Aorta (tissue), 5 donors: ENCODE measurements at places on chromosomes 11 and 22.

GRCh38 chr11:128894685-128895084 lies 3.5 kb downstream of the KCNJ5 start:
- H3K4me1 ChIP-seq, result peaks cover 4% of the 10 kb centered on the region
- DNase-seq, result no peak
- H3K27me3 ChIP-seq, result no peaks in the 10 kb centered on the region
- no peaks in the 10 kb centered on the region for H3K36me3 ChIP-seq
- H3K27ac ChIP-seq, result no peak overlapping the region

- no peak overlapping the region for H3K4me3 ChIP-seq
- H3K36me3 ChIP-seq, result peaks cover 3% of the 10 kb centered on the region
- no peaks in the 10 kb centered on the region for H3K4me1 ChIP-seq
- DNase-seq, result no peak
These were observed 16.8 kb downstream of the ADAMTS15 start for GRCh38 chr11:130465263-130465662.

DNA sequence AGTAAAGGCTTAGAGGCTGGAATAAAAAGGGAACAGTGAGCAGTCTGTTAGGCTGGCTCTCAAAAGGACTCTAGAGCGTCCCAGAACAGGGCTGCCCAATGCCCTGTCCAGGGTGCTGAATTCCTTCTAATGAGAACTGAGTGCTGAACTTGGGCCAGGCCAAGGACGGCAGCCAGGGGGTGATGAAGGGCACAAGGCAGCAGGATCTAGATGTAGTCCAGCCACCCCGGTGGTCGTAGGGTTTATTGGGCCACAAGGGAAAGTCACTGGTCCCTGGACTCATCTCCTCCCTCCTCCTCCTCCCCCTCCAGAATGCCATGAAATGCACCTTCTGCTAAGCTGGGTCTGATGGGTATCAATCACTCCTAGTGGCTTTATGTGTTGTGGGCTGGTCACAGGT lies 19.2 kb downstream of the NPTXR start:
- H3K4me3 ChIP-seq, result no peak overlapping the region
- DNase-seq, result no peak
- no peaks in the 10 kb centered on the region for H3K27me3 ChIP-seq
- no peaks in the 10 kb centered on the region for H3K4me1 ChIP-seq
- H3K27ac ChIP-seq, result no peak overlapping the region

DNA sequence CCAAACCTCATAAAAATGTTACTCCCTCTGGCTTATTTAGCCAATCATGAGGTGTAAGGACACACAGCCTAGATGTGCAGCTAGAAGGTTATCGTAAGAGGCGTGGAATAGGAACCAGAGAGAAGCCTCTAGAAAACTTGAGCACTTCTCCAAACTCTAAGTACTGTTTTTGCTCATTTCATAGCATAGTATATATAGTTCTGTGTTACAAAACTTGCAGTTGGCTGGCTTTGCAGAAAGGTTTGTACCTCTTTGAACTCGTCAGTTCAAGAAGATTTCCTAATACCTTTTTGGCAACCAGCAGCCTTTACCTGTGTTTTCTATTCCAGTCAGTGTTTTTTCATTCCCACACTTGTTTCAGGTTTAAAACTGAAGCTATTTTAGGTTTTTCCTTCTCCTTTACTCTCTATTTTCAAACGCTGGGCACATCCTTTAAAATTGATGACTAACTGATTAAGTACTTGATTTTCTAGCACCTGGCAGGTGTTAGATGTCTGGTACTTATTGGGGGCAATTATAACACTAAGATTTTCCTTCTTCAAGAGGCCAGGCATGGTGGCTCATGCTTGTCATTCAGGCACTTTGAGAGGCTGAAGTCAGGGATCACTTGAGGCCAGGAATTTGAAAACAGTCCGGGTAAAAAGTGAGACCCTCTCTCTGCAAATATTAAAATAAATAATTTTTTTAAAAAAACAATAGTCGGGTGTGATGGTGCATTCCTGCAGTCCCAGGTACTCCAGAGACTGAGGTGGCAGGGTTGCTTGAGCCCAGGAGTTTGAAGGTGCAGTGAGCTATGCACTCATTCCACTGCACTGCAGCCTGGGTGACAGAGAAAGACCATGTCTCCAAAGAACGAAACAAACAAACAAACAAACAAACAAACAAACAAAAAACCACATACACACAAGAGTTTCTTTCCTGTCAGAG lies 125.2 kb downstream of the LRRC4C start:
- no peak overlapping the region for H3K4me3 ChIP-seq
- H3K4me1 ChIP-seq, result no peaks in the 10 kb centered on the region
- no peaks in the 10 kb centered on the region for H3K36me3 ChIP-seq
- no peaks in the 10 kb centered on the region for H3K27me3 ChIP-seq
- H3K27ac ChIP-seq, result no peak overlapping the region
- no peak for DNase-seq

DNA sequence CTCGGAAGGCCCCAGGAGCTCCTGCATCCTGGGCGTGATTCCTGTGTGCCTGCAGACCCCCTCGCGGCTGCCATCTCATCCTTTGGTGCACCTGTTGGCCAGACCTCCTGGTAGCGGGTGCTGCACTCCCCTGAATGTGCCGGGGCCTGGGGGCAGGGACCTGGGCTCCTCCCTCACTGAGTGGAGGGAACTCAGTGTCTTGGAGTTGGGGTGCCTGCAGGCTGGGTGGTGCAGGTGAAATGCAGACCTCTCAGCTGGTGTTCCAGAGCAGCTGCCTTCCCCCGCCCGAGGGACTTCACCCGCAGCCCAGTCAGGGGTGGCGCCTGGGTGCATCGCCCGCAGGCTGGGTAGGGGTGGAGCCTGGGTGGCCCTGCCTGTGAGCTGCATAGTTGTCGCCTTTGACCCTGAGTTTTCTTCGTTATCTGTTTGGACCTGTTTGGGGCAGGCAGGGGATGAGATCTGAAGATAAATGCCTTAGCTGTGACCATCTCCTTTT lies 31.4 kb downstream of the LRP5 start:
- no peaks in the 10 kb centered on the region for H3K36me3 ChIP-seq
- no peak overlapping the region for H3K4me3 ChIP-seq
- no peaks in the 10 kb centered on the region for H3K4me1 ChIP-seq

DNA sequence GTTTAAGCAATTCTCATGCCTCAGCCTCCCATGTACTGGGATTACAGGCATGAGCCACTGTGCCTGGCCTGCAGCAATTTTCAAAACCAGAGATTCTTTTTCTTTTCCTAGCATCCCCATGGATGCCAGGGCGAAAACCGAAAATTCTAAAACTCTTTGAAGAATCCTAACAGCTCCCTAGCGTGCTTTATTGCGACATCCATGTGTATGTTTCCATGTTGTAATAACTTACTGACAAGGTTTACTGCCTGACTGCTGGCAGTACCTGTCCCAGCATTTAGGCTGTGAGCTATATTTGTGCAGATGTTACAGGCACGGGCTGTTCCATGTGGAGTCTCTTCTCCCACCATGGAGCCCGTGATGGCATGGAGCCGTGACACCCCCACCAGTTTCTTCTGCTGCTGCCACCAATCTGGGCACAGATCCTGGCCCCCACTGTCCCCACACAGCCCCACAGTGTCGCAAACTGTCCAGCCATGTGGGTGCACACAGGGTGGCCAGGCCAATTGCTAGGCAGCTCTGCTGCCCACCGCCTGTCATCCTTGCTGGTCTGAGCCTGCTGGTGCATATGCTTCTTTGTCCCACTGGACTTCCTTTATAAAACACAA lies 7.1 kb upstream of the TAB1 start:
- H3K4me1 ChIP-seq, result no peaks in the 10 kb centered on the region
- H3K27me3 ChIP-seq, result no peaks in the 10 kb centered on the region
- DNase-seq, result no peak
- H3K36me3 ChIP-seq, result no peaks in the 10 kb centered on the region
- H3K4me3 ChIP-seq, result no peak overlapping the region

DNA sequence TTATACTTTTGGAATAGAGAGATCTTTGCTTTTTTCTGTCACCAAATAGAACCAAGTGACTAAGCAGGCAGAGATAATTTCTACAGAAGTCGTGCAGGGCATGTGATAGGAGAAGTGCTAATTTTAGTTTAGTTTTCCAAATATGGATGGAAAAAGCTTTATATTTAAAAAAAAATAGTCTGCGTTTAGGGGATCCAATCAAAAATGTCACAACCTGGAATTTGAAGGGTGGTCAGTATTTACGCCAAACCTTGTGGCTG lies 165.7 kb downstream of the LDLRAD3 start:
- H3K4me3 ChIP-seq, result no peak overlapping the region
- H3K27me3 ChIP-seq, result no peaks in the 10 kb centered on the region
- H3K4me1 ChIP-seq, result no peaks in the 10 kb centered on the region
- H3K36me3 ChIP-seq, result no peaks in the 10 kb centered on the region
- H3K27ac ChIP-seq, result no peak overlapping the region
- no peak for DNase-seq

DNA sequence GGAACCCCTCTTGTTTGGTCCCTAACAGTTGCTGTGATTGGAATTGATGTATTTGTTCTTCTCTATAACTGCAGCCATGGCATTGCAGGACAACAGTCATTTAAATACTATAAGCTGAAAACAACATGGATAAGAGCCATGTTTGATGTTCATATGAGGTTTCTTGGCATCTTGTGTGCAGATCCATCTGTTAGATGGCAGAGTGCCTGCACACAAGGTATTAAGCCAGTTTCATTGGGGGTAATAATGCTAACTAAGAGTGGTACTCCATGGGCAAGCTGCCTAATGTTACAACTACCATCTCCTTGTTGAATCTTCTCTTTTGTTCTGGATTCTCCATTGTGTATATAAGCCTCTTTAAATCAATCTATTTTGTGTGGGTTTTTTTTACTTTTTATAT lies 206.0 kb upstream of the CHORDC1 start:
- DNase-seq, result no peak
- H3K36me3 ChIP-seq, result no peaks in the 10 kb centered on the region
- no peaks in the 10 kb centered on the region for H3K27me3 ChIP-seq

GRCh38 chr22:31497148-31497938 lies 1.0 kb downstream of the SFI1 start:
- no peak overlapping the region for H3K27ac ChIP-seq
- no peaks in the 10 kb centered on the region for H3K27me3 ChIP-seq
- no peaks in the 10 kb centered on the region for H3K4me1 ChIP-seq
- peak overlapping the region; percentile 41 for H3K4me3 ChIP-seq
- H3K36me3 ChIP-seq, result no peaks in the 10 kb centered on the region

DNA sequence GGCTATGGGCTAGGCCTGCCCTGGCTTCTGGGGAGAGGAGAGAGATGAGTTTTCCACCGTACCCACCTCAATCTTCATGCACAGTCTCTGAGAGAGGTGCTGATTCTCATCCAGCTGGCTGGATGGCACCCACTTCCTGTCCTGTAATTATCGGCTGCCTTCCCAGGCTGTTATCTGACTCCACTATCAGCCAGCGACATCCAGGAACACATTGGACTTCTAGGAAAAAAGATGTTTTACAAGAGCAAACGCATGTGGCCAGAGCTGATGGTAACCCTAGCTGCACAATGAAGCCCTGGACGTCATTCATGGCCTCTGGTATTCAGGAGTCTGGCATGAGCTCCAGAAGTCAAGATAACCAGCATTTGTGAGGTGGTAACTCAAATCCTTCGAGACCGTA lies 137.4 kb downstream of the EHF start:
- H3K36me3 ChIP-seq, result no peaks in the 10 kb centered on the region
- H3K27me3 ChIP-seq, result no peaks in the 10 kb centered on the region

- no peaks in the 10 kb centered on the region for H3K4me1 ChIP-seq
- H3K36me3 ChIP-seq, result no peaks in the 10 kb centered on the region
- H3K27ac ChIP-seq, result no peak overlapping the region
- no peak overlapping the region for H3K4me3 ChIP-seq
These were observed 9.2 kb downstream of the OR5A2 start for GRCh38 chr11:59417023-59417422.

DNA sequence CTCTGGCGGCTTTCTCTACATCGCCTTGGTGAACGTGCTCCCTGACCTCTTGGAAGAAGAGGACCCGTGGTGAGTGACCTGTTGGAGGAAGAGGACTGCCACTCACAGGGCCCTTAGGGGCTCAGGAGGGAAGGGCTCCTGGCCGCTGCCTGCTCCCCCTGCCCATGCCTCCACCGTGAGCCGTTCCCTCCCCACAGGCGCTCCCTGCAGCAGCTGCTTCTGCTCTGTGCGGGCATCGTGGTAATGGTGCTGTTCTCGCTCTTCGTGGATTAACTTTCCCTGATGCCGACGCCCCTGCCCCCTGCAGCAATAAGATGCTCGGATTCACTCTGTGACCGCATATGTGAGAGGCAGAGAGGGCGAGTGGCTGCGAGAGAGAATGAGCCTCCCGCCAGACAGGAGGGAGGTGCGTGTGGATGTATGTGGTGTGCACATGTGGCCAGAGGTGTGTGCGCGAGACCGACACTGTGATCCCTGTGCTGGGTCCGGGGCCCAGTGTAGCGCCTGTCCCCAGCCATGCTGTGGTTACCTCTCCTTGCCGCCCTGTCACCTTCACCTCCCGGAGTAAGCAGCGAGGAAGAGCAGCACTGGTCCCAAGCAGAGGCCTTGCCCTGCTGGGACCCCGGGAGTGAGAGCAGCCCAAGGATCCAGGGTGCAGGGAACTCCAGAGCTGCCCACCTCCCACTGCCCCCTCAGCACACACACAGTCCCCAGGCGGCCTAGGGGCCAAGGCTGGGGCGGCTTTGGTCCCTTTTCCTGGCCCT lies 6.9 kb downstream of the SLC39A13 start:
- no peaks in the 10 kb centered on the region for H3K4me1 ChIP-seq
- H3K27me3 ChIP-seq, result no peaks in the 10 kb centered on the region
- no peak overlapping the region for H3K4me3 ChIP-seq
- peak overlapping the region; percentile 86 for H3K27ac ChIP-seq
- no peaks in the 10 kb centered on the region for H3K36me3 ChIP-seq

DNA sequence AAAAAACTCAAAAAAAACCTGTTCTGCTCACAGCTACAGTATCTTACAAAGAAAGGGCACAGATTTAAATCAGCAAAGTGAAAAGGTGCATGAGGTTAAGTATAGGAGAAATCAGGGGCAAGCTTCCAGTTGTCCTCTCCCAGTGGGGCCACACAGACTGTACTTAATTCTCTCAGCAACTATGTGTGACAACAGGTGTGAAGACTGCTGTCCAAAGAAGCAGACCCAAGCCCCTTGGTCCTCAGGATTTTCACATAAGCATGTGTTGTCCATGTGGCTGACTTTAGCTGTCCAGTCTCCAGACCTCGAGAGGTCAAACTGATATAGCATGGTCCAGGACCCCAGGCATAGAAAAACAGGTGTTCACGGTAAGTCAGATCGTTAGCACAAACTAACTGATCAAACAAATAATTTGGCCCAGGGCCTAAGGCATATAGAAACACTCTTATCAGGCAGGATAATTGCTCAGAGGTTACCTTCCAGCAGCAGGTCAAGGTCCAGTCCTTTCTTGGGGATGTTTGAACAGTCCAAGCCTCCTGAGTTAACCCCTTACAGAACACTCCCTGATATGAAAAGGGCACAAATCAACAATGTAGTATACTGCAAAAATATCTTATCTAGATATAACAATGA lies 21.1 kb upstream of the CSTF3 start:
- no peaks in the 10 kb centered on the region for H3K27me3 ChIP-seq
- no peaks in the 10 kb centered on the region for H3K4me1 ChIP-seq
- H3K4me3 ChIP-seq, result no peak overlapping the region
- H3K36me3 ChIP-seq, result no peaks in the 10 kb centered on the region
- no peak overlapping the region for H3K27ac ChIP-seq
- DNase-seq, result no peak
